Muscle of leg (tissue), 16 donors: ENCODE measurements at places on chromosomes 3 and 15. TPM values are rescaled to one million over a fixed set of nuclear protein-coding genes. Genes with fewer than 3 reads are reported as not detected.

Gene CFAP100
- not detected for total RNA-seq

Gene SPINT1
- 0.40 TPM for total RNA-seq

Gene CAND2
- 27.2 TPM for total RNA-seq

Gene PKM
- total RNA-seq, result 727 TPM

Gene SNAPC5
- total RNA-seq, result 37.7 TPM

Gene C15orf62
- 0.13 TPM for total RNA-seq

Gene EIF4E3
- 4.2 TPM for total RNA-seq

Gene C3orf20
- total RNA-seq, result 0.09 TPM

Gene CLDN16
- total RNA-seq, result not detected

Gene GNAT1
- not detected for total RNA-seq

Gene DPPA2
- total RNA-seq, result not detected

Gene LYZL4
- total RNA-seq, result not detected

Gene MYRIP
- 1.3 TPM for total RNA-seq

Gene FBXW12
- 0.09 TPM for total RNA-seq

Gene DUOXA2
- not detected for total RNA-seq

Gene ATP2B2
- total RNA-seq, result 2.6 TPM

Gene UACA
- total RNA-seq, result 117 TPM

Gene GPR62
- 0.13 TPM for total RNA-seq

Gene SIN3A
- 21.8 TPM for total RNA-seq

Gene HACL1
- total RNA-seq, result 11.0 TPM

Gene SLC6A1
- total RNA-seq, result 1.2 TPM

Gene GOLGA8K
- total RNA-seq, result 0.75 TPM

Gene SEMA3B
- 51.8 TPM for total RNA-seq

Gene NEK10
- 6.6 TPM for total RNA-seq

Gene MOBP
- total RNA-seq, result not detected

Gene TRIM42
- total RNA-seq, result not detected

Gene CTXN2
- not detected for total RNA-seq

Gene PRSS50
- 0.09 TPM for total RNA-seq

Gene COL6A5
- 0.09 TPM for total RNA-seq

Gene GHSR
- not detected for total RNA-seq

Gene STAB1
- 58.4 TPM for total RNA-seq

Gene ZNF35
- 10.1 TPM for total RNA-seq

Gene NPHP3
- total RNA-seq, result 33.9 TPM

Gene SAMMSON
- 0.04 TPM for total RNA-seq

Gene GPX1
- total RNA-seq, result 118 TPM

Gene STRIT1
- total RNA-seq, result 15.3 TPM

Gene KLF15
- 1.6 TPM for total RNA-seq

Gene H1-8
- not detected for total RNA-seq

Gene CSNK1G1
- total RNA-seq, result 15.5 TPM

Gene KLHL40
- 114 TPM for total RNA-seq
